ENCODE measurements at places on chromosomes 3 and 15.

DNA sequence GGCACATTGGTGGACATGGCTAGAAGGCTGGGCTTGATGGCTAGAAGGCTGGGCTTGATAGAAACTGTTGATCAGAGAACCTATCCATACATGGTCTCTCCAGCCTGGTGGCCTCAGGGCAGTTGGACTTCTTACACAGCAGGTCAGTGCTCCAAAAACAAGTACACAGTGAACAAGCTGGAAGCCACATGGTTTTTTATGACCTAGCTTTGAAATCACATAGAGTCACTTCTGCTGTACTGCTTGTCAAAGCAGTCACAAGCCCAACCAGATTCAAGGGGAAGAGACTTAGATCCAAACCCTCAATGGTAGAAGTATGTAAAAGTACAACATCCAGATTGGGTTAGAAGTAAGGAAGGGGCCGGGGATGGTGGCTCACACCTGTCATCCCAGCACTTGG, 89.4 kb upstream of the HES1 start:
- no peak for DNase-seq

DNA sequence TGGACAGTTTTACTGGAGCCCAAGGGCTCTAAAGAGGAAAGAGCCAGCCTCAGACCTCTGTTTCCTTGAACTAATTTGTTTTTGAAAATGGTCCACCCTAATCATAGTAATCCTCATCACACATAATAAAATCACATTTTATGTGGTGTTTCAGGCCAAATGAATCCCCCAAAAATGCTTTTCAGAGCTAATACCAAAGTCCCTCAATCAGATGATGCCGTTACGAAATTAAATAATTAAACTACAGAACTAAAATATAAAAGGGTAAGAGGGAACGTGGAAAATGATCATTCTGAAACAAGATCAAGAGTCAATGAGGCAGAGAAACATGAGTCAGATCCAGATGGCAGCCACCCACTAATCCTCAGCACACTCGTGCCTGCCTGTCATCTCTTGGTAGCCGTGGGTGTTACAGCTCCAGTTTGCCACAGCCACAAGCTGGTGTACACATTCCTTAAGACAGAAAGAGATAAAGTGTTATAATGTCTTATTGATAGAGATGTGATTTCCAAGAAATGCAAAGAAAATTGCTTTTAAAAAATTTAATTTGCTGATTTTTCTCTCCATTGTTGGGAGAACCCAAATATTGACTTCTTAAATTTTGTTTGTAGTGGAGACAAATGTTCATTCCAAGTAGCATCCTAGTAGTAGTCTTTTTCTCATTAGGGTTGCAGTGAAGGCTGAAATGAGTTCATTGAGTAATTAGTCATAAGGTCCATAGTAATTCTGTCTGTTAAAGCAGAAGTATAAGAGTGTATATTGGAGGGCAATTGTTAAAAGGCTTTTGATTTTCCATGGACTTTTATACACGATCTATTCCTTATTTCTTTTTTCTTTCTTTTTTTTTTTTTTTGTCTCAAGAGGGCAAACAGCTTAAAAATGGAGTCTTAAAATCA, 104.2 kb downstream of the AGBL1 start:
- peak; percentile 73 for DNase-seq

- no peak for DNase-seq
These were observed 79.2 kb downstream of the P3H2 start for GRCh38 chr3:190041333-190042041.

DNA sequence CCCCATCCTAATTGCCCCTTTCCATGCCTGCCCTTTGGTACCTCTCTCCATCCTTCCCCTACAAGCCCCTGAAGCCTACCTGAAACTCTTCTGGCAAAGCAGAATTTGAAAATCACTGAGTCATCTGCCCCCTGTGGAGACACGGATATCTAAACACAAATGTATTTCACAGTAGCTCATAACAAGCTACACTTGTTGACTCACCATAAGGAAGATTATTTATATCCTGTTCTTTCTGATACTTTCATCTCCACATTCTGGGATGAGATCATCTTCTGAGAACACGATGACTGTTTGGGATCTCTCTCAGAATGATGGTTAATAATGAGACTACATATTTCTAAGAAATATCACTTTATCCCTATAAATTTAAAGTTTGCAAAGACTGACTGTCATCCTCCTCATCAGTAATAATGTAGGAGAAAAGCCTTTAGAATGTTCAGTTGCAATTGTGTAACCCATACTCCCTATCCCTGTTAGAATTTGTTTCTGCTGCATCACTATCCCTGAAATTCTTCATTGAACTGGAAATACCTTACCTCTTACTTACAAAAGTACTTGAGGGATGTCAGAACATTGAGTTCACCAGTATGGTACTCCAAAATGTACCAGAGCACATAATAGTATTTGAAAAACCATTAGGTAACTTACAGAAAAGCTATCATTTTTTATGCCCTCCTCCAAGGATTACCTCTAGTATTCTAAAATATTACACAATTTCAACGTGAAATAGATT, 116.1 kb upstream of the IL12A start:
- no peak for DNase-seq

GRCh38 chr15:80801891-80802680, 22.9 kb downstream of the CEMIP start:
- no peak for DNase-seq

Measured in NCI-H1694 treated with DMSO at 0.1 percent for 48 hours (cell line).